Mesothelial cell of epicardium (in vitro differentiated cells): ENCODE measurements at places on chromosomes 5 and 9.

DNA sequence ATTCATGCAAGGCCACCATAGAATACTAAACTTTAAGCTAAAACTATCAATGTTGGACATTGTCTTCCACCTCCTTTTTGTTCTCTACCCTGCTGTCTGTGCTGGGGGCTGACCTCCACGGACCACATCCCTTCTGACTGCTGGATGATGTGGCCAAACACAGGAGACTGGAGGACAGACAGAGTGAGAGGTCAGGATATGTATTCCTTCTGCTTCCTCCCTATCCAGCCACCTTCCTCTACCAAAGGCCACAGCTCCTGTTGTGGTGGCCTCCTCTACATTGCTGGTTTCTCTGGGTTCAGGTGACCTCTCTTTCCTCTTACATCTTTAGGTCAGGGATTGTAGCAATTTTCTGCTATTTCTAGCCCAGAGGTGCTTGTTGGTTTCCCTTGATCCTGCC lies 148.1 kb downstream of the ACTBL2 start:
- no peak for DNase-seq

GRCh38 chr9:99259231-99259918 lies 37.3 kb downstream of the SEC61B start:
- no peak for DNase-seq

- DNase-seq: no peak
Measured at GRCh38 chr5:168853972-168854371, 274.8 kb upstream of the PANK3 start.

GRCh38 chr9:8673830-8674229 lies 874.3 kb upstream of the DMAC1 start:
- DNase-seq: no peak

DNA sequence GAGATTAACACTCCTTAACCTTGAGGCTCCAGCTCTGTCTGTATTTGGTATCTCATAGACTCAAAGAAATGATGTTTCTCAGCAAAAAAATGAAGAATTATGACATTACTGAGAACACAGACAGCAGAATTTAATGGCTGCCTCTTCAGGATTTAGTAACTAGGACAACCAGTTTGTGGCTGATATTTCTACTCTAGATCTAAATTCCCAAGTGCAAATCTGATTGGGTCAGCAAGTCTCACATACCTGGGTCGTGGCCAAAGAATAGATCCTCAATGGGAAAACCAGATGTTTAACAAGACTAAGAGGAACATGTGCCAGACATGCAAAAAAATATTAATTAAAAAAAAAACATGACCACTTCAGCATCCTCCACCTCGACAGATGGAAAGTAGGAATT lies 608.9 kb downstream of the DTWD2 start:
- DNase-seq: no peak

- no peak for DNase-seq
Measured at GRCh38 chr5:77881528-77881927, 105.4 kb upstream of the TBCA start.

DNA sequence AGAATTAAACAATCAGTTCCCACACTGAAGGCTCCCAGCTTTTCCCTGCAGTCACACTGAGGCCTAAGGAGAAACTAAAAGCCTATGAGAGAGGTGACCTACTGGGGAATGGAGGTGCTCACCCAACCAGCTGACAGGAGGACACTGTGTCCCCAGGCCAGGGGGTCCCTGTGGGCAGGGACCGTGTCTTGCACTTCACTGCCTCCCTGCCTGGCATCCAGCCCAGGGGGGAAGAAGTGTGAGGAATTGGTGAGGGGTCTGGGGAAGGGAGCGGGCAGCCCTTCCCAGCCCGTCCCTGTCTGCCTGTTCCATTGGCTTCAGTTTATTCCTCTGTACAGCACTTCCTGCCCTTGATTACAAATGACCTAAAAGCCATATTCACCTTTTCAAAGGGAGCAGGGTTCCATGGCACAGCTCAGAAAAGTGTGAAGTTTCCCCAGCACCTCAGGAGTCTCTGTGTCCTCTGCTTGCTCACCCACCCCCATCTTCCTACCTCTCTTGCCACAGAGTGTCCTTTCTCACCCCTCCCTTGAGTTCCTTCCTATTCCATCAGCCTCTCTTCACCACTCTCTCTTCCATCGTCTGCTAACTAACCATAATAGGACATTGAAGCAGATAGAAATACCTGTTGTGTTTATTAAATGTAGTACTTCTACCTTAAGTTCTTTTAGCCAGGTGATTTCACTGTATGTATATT lies 12.9 kb downstream of the OTULINL start:
- DNase-seq: no peak

DNA sequence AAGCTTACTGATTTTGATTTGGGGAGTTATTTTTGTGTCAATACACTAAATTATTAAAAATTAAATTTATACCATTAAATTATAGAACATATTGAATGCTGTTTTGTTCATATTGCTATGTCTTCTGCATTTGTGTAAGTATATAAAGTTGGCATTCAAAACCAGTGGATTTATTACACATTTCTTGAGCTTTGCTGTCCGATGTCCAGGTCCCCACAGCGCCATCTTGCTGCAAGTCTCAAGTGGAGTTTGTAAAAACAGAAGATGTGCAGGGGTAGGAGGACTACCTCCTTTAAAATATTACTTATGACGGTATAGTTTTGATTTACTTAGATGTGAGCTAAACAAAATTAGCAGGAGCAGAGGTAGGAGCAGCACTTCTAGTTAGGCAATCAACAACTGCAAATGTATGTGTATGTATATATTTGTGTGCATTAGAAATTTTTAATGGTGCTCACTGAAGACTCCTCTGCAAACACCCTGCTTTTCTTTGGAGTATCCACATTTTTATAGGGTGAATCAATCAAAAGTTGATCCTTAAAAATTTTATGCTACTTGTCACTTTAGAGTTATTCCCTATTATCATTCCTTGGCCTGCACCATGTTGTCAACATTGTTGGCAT lies 37.4 kb downstream of the CPEB4 start:
- DNase-seq: no peak

GRCh38 chr9:94443032-94443722 lies 111.7 kb upstream of the PCAT7 start:
- no peak for DNase-seq

DNA sequence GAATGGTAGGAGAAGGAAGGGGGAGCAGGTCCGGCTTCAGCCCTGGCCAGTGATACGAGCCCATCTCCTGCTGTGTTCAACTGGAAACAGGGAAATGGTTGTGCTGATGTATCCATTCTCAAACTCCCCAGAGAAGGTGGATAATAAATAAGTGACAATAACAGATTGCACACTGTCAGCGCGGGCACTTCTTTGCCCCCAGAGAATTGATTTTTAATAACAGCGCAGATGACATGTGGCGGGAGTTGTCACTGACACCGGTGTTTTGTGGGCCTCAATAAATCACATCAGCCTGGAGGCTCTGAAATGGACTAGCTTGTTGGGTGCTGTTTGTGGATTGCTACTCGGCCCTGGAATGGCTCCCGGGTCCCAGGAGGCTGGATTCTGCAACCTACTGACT lies 141.4 kb upstream of the PANK3 start:
- DNase-seq: no peak

DNA sequence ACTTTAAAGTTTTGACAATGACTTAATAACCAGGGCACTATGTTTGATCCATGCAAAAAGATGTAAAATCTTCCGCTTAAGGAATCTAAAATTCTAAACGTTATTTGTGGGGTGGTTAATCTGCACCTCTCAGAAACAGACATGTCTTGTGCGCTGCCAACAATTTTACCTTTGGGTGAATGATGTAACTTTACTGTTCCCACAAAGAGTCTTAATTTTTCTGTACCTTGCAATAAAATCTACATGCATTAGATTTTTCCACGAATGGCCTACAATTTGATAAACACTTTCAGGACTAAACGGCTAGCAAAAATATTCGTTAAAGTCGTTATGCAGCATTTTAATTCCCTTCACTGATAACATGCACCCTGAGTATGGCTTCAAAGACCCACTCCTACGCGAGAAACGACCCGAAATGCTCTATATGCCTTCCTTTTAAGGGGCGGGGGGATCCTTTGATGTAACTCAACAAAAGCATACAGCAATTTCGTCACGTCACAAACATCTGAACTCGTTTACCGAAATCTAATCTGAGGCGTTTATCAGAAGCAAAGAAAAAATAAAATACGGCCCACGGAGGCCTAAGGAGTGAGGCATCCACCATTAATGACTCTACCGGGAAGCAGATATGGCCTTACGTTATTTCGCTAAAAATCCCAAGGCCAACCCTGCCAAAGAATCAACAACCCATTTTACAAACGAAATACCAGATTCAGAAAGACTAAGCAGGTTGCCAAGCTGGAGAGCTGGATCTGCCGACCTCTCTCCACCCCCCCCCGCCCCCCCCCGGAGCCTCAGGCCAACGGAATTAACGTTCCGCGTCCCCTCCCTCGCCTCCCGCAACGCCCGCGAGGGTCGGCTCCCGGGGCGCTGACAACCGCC lies 621 bp downstream of the AK6 start:
- no peak for DNase-seq

DNA sequence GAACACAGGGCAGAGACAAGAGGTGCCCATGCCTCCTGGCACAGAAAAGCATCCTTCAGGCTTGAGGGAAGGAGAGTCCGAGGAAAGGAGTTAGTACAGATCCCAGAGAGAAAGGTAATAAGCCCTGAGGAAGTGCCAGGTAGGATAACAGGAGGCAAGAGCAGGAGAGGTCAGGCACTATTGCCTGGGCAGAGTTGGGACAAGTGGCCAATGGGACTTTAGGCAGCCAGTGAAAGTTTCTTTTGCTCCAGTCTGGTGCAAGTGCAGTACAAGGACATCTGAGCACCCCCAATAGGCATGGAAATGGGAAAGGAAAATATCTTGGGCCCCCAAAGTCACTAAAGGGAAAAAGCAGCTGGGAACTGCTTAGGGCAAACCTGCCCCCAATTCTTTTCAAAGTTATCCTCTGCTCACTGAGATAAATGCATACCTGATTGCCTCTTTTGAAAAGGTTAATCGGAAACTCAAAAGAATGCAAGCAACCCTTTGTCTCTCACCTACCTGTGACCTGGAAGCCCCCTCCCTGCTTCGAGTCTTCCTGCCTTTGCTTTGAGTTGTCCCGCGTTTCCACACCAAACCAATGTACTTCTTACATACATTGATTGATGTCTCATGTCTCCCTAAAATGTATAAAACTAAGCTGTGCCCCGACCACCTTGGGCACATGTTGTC lies 46.5 kb downstream of the ELOVL7 start:
- no peak for DNase-seq

- no peak for DNase-seq
Measured at GRCh38 chr5:17359451-17360011, 138.5 kb upstream of the TAF11L2 start.

- DNase-seq: no peak
Measured at GRCh38 chr9:35618854-35619799, 914 bp upstream of the CD72 start.

DNA sequence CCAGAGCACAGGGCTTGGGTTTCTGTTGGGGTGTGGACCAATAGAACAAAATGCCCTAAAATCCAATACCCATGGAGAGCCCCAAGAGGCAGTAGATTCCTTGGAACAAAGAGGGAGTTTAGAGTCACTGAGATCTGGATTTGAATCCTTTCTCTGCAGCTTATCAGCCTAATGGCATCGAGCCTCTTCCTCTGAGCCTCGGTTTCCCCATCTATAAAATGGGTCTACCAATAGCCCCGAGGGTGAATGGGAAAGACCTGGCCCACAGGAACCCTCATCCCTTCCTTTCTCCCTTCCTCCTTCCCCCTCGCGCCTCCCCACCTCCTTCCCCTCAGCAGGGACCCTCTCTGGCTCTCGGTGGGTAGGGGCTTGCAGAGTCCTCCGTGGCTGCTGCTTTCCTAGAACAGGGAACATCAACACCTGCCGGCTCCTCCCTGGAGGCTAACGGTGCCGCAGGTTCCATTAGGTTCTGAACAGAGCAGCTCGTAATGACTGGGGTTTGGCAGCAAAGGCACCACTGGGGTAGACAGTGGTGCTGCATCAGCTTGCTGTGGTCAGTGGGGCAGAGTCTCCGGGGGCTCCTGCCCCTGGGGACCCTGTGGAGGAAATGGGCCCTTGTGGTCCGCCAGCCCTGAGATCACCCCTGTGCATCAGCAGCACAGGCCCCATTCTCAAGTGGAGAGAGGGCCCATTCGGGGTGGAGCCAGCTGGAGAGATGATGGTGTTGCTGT lies 40.3 kb downstream of the NEK6 start:
- DNase-seq: no peak

GRCh38 chr5:5037674-5038073 lies 102.5 kb upstream of the ADAMTS16 start:
- no peak for DNase-seq

- no peak for DNase-seq
Measured at GRCh38 chr9:374736-375135, 160.1 kb downstream of the DOCK8 start.

DNA sequence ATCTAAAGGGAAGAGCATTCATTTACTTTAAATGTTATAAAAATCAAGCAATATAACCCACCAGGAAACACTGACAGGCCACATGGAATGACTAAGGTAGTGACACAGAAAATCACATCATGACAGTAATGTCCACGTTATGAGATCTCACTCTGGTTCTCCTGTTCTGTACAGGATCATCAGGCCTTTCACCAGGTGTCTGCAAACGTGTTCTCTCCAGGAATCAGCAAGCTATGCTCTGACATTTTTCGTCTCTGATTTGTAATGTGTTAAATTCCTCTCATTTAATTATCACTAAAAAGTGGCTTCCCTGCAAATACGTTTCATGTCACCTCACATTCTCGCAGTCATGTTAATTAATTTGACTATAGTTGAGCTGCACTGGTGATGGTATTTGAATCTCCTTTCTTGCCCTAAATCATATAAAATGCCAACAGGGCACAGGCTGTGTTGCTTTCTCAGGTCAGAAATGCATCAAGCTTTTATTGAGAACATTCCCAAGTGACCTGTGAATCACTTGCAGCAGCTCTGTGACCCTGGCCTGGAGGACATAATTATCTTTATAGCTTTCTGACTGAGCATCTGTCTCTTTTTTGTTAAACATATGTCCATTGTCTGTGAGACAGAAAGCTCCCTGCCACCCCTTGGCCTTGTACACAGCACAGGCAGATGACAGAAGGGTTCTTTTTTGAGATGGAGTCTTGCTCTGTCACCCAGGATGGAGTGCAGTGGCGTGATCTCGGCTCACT lies 196.2 kb downstream of the DIRAS2 start:
- DNase-seq: no peak

DNA sequence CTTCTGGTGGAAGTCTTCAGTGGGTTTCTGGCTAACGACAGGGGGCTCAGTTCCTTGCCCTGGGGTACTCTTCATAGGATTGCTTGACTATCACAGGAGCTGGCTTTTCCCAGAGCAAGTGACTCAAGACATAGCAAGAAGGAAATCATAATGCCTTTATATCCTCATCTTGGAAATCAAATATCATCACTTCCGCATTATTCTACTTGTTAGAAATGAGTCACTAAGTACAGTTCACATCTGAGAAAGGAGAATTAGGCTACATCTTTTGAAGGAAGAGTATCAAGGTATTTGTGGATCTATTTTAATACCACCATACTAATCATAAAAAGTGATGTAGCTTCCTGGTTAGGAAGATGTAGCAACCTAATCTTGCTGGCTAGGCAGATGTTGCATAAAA lies 148.2 kb upstream of the RAI14 start:
- DNase-seq: no peak
